Heart left ventricle (tissue), 16 donors: ENCODE measurements at places on chromosomes 4 and X. TPM values are rescaled to one million over a fixed set of nuclear protein-coding genes. Genes with fewer than 3 reads are reported as not detected.

- no peak for DNase-seq
Observed at GRCh38 chr4:173448608-173449379, 49.9 kb upstream of the SCRG1 start.

- no peak for DNase-seq
Observed at GRCh38 chr4:110041735-110042134, 129.1 kb downstream of the EGF start.

- DNase-seq = no peak
Observed at GRCh38 chrX:7215842-7216241, 67.9 kb upstream of the PUDP start.

- DNase-seq = peak; percentile 39
Observed at GRCh38 chrX:24392709-24393108, 32.3 kb downstream of the SUPT20HL1 start.

DNA sequence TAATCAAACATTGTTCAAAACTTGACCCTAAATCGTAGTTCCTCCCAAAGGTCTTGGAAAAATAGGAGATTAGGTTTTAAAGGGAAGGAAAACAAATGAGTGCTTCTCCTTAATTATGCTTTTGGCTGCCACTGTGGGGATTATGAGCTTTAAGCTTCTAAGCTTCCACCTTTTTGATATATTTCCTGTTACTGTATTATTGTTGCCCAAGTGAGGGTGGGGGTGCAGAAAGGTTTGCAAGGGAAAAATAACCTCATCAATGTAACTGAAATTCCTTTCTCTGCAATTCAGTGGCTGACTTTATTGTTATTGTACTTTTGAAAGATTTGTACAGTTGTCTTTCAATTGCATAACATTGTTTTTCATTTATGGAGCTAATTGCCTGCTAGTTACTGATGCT lies 285.1 kb downstream of the FRMPD4 start:
- DNase-seq = no peak

DNA sequence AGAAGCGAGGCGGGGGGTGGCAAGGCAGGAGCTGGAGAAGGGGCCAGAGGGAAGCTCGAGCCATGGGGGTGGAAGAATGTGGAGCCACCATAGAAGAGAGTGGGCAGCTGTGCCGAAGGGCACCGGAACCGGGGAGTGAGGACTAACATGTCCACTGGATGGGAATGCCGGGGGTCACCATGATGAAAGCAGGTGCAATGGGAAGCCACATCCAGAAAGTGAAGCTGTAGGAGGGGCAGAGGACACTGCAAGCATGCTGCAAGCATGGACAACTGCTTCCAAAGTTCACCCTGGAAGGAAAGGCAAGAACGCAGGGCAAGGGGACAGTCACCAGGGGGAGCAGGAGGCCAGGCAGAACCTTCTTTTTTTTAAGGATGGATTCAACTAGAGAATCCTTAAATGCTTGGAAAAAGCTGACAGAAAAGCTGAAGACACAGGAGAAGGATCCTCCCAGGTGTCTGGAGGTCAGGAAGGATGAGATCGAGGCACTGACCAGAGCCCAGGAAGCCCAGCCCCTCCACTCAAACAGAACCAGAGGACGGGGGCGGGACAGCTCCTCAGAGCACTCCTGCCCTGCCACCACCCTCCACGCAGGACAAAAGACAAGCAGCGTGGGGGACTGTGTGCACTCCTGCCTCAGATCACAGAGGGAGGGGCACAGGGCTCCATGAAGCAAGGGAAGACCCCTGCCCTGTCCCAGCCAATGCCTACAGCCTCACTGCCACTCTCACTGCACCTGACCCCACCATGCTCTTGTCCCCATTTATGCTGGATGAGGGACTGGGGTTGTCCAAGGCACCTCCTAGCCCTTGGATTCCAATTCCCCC lies 169.2 kb downstream of the AFAP1 start:
- no peak for DNase-seq

DNA sequence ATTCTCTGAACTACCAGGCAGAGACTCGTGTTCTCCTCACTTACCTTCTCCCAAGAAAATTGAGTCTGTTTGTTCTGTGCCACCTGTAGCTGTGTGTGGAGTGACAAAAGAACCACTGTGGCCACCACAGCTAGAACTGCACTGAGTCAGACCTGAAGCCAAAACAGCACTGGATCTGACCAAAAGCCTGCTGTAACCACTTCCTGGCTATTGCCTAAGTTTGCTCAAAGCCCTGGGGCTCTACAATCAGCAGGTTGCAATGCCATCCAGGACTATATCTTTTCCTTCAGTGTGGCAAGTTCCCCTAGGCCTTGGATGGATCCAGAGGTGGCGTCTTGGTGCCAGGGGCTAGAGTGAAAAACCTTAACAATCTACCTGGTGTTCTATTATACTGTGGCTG lies 449.1 kb downstream of the FAM133A start:
- no peak for DNase-seq

The F8A1 gene
- 27.0 TPM for total RNA-seq

The IL13RA2 gene
- not detected for total RNA-seq

The NPY1R gene
- 0.40 TPM for total RNA-seq
